ENCODE measurements at places on chromosomes 16 and 17.

DNA sequence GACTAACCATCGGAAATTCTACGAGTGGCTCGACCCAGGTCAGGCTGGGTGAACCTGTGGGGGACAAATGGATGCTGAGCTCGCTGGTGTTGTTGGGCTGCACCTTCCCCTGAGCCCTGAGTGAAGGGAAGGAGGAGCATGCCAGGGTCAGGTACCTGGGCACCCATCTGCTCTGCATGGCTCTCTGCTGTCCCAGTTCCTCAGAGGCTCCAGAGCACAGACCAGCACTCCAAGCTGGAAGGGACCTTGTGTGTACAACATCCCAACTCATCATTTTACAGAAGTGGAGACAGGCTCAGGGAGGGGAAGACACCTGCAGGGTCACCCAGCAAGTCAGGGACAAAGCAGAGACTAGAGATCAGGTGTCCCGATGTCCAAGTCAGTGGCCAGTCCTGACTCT lies 84.9 kb upstream of the NLRP1 start:
- DNase-seq = no peak

GRCh38 chr17:75824666-75825065 lies 19.5 kb downstream of the UNC13D start:
- DNase-seq = no peak

- no peak for DNase-seq
Measured at GRCh38 chr17:19610879-19611278, 37.7 kb upstream of the ALDH3A2 start.

- DNase-seq = no peak
Measured at GRCh38 chr16:3004319-3004718, 8.4 kb upstream of the CLDN9 start.

GRCh38 chr16:61243954-61244353 lies 792.3 kb downstream of the CDH8 start:
- no peak for DNase-seq
